ENCODE measurements at places on chromosomes 1 and 21. TPM values are rescaled to one million over a fixed set of nuclear protein-coding genes. Genes with fewer than 3 reads are reported as not detected.

The CEP170 gene
- total RNA-seq: 292 TPM

The KLHDC9 gene
- total RNA-seq: 0.98 TPM

The FLG2 gene
- not detected for total RNA-seq

The FCGR3A gene
- total RNA-seq: not detected

The MMEL1 gene
- not detected for total RNA-seq

The BRDT gene
- total RNA-seq: not detected

The CFHR1 gene
- 1.6 TPM for total RNA-seq

The CYP4A22 gene
- not detected for total RNA-seq

The ANKRD35 gene
- total RNA-seq: 1.8 TPM

The ARTN gene
- total RNA-seq: 0.63 TPM

The SOAT1 gene
- 26.5 TPM for total RNA-seq

The COQ8A gene
- total RNA-seq: 10.4 TPM

The TBX19 gene
- 1.2 TPM for total RNA-seq

The CITED4 gene
- total RNA-seq: 8.6 TPM

The TNFSF4 gene
- 2.3 TPM for total RNA-seq

The EPHA2 gene
- 76.8 TPM for total RNA-seq

The FAM110D gene
- total RNA-seq: not detected

The ADORA1 gene
- total RNA-seq: 0.65 TPM

The CCDC24 gene
- total RNA-seq: 5.1 TPM

The TTLL7 gene
- 19.1 TPM for total RNA-seq

The POLR3GL gene
- total RNA-seq: 7.0 TPM

The BNIPL gene
- total RNA-seq: 0.26 TPM

The PTPRC gene
- total RNA-seq: 0.39 TPM

The CASQ2 gene
- total RNA-seq: not detected

The NT5C1A gene
- not detected for total RNA-seq

The LCE3D gene
- total RNA-seq: not detected

The CD1B gene
- total RNA-seq: not detected

The ABCG1 gene
- 3.3 TPM for total RNA-seq

The CRYAA gene
- not detected for total RNA-seq

The KRTAP11-1 gene
- not detected for total RNA-seq

The RHBDL2 gene
- total RNA-seq: 0.91 TPM

The ABCA4 gene
- total RNA-seq: 0.65 TPM

The SV2A gene
- total RNA-seq: 27.3 TPM

The S100A1 gene
- total RNA-seq: 0.13 TPM

The B3GALT2 gene
- total RNA-seq: 0.92 TPM

The RGS16 gene
- total RNA-seq: 3.1 TPM

The CYP4A11 gene
- total RNA-seq: not detected

The KCNA2 gene
- total RNA-seq: not detected

The HTR6 gene
- total RNA-seq: 0.07 TPM

The SLC35A3 gene
- total RNA-seq: 34.9 TPM

The LENEP gene
- 0.33 TPM for total RNA-seq

The BARHL2 gene
- total RNA-seq: not detected

The LCE5A gene
- not detected for total RNA-seq

The C1orf115 gene
- total RNA-seq: 0.85 TPM

The SYTL1 gene
- total RNA-seq: 0.07 TPM

The GPR153 gene
- 11.5 TPM for total RNA-seq

The IFI16 gene
- total RNA-seq: 88.2 TPM

The VWA5B1 gene
- total RNA-seq: not detected

The SLC26A9 gene
- total RNA-seq: not detected

The CLCNKB gene
- total RNA-seq: 0.07 TPM

The SPRR2E gene
- not detected for total RNA-seq

The AMIGO1 gene
- 4.9 TPM for total RNA-seq

The PLEKHA6 gene
- 0.63 TPM for total RNA-seq

The BEND5 gene
- total RNA-seq: 0.59 TPM

The RORC gene
- 0.03 TPM for total RNA-seq

The CLEC20A gene
- not detected for total RNA-seq

The CFAP74 gene
- not detected for total RNA-seq
